ENCODE measurements at places on chromosomes 6 and 20. TPM values are rescaled to one million over a fixed set of nuclear protein-coding genes. Genes with fewer than 3 reads are reported as not detected.

DNA sequence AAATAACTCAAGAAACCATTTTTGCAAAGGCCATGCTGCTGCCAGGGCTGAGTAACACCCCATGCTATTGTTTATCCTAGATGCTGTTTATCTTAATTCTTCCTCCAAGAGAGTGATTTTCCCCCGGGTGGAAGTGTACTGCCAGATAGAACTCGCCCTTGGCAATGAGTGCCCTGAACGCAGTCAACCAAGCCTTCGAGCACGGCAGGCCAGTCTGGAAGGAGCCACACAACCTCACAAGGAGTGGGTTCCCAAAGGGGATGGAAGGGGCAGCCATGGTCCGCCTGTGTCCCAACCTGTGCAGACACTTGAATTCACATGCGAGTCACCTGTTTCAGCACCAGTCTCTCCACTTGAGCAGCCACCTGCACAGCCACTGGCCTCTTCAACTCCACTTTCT is 31.9 kb downstream of the PNPLA1 start:
- no peak for DNase-seq

DEFB124 gene
- total RNA-seq: not detected

DNA sequence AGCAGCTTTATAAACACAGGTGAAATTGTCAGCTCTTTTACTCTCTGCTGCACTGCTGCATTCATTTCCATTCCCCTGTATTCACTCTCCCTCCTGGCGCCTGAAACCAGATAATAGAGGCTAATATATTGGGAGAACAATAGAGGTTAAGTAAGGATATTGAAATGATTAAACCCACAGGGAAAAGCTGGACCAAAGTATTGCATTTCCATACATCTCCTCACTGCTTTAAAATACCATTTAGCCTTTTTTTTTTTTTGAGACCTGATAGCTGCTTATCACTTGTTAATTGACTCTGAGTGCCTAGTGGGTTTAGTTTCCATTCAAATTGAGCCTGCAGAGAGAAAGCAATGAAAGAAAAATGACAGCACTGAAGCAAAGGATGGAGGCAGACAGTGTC is 540.5 kb upstream of the IMPG1 start:
- DNase-seq: no peak

- DNase-seq: no peak
Measured at GRCh38 chr6:5098501-5099270, 13.5 kb downstream of the PPP1R3G start.

- no peak for DNase-seq
Measured at GRCh38 chr6:55694148-55694547, 115.2 kb upstream of the HMGCLL1 start.

DNA sequence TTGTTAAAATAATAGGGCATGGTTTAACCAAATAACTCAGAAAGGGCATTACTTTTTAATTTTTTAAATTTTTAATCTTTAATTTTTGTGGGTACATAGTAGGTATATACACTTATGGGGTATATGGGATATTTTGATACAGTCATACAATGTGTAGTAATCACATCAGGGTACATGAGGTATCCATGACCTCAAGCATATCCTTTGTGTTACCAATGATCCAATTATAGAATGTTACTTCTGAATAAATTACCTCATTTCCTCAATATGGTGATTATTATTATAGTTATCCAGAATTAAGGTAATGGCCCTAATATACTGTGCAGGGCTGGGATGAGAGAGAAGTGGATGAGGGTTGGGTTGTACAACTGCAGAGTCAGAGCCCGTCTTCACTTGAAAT is 45.1 kb upstream of the TMEM30A start:
- no peak for DNase-seq

DNA sequence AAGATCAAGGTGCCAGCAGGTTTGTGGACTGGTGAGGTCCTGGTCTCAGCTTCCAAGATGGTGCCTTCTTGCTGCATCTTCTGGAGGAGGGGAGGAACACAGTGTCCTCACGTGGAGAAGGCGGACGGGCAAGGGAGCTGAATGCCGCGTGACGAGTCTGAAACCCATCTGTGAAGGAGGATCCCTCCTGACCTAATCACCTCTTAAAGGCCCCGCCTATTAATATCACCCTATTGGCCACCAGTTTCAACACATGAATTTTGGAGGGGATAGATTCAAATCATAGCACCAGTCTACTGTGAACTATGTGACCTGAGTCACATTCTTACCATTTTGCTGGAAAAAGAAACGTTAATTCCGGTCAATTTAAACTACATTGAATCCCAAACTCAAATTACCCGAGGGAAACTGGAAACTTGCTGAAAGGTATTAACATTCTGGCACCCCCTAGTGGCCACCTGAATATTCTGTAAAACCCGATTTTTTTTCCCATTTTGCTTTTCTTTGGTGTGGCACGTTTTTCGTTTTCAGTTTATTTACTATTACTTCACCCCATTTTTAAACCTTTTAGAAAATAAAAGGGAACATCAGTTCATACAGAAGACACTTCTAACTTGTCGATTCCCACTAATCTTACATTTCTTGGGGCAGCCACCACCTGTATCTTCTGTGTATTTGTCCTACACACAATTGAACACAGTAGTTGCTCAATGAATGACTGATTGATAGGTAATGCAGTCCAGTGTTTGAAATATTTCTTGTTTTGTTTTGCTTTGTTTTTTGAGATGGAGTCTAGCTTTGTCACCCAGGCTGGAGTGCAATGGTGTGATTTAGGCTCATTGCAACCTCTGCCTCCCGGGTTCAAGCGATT is 17.9 kb upstream of the CCDC170 start:
- no peak for DNase-seq

GRCh38 chr6:142279350-142280180 is 22.2 kb upstream of the ADGRG6 start:
- no peak for DNase-seq

DNA sequence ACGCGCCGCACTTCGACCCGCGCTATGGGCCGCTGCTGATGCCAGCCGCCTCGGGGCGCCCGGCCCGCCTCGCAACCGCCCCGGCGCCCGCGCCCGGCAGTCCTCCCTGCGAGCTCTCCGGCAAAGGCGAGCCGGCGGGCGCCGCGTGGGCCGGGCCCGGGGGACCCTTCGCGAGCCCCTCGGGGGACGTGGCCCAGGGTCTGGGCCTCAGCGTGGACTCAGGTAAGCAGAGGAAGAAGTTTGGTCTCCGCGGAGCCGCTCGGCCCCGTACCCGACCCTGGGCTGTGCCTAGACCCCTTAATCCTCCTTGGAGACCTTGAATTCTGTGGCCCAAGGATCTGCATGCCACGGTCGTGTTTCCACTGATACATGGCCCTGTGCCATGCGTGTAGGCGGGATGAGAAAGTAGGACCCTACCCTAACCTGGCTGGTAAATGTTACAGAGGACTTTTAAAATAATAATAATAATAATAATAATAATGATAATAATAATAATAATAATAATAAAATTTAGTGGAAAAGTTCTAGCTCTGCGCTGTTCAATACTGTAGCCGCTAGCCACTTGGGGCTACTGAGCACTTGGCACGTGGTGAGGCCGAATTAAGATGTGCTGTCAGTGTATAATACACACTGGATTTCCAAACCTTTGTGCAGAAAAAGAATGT is 5.6 kb downstream of the VGLL2 start:
- DNase-seq: no peak

- no peak for DNase-seq
Measured at GRCh38 chr6:61675734-61676133, 610.3 kb downstream of the KHDRBS2 start.

DNA sequence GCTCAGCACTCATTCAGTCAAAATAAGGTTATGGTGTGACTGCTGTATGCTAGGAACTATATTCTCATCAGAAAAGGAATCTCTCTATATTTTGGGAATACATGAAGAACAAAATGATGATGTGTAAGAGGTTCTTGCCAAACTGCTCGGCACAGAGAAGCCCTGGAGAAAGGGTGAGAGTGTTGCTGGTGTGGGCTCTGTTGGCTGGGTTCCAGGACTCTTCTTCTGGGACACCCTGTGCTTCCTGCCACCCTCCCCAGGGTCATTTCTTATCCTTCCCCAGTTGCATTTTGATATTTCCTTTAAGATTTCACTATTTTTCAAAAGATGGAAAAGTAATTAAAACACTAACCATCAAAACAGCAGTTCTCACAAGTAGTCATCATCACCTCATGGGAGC is 28.8 kb downstream of the CST1 start:
- no peak for DNase-seq

GRCh38 chr6:24972311-24972958 is 36.7 kb upstream of the RIPOR2 start:
- no peak for DNase-seq

DNA sequence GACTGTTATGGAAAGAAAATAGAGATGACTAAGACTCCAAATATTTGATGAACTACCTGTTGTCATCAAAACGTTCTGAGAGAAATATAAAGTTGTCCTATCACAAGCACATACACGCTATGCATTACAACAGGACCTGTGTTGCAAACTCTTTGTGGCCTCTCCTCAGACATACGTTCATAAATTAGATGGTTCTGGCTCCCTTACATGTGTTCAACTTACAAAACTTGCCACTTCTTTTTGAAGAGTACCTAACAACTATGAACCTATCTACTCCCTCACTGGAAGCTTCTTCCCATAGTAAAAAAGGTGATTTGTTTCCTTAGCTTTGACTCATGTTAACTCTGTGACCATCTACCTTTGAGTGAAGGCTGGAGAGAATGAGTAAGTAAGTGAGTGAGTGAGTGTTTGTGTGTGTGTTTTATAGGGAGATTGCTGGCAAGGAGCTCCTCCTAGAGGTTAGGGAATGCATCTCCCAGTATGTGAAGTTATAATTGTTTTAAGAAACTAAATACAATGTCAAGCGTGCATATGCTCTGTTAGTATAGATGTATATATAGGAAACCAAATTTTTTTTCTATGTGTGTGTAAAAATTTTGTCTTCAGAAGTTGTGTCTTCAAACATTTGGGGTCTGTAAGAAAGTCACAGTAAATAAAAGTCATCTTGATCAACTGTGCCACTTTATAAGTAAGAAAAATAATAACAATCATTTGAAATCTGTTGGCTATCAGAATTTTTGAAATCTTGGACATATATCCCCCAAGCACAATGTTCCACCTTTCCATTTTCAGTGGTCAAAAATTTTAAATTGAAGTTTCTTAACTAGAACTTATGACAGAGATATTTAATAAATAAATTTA is 1211.1 kb upstream of the GJE1 start:
- DNase-seq: no peak

DNA sequence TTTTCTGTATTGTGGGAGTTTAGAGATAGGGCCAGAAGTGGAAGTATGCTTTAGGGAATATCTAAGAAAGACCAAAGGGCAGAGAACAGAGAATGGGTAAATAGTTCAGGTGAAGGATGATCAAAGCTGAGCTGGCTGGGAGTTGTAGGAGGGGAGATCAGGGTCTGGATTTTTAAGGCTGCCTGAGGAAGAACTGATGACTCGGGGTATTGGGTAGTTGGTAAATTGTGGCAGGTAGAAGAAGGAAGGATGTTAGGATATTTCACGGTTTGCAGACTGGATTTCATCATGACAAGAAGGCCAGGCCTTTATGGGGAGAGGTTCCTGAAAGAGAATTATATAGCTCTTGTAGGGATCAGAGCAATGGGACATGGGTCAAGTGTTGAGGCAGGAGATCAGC is 492.9 kb downstream of the UTRN start:
- DNase-seq: no peak

POLR1C gene
- 22.5 TPM for total RNA-seq

- no peak for DNase-seq
Measured at GRCh38 chr6:41757931-41758640, 10.9 kb upstream of the PGC start.

GRCh38 chr6:113600551-113601339 is 256.4 kb upstream of the MARCKS start:
- DNase-seq: no peak

DNA sequence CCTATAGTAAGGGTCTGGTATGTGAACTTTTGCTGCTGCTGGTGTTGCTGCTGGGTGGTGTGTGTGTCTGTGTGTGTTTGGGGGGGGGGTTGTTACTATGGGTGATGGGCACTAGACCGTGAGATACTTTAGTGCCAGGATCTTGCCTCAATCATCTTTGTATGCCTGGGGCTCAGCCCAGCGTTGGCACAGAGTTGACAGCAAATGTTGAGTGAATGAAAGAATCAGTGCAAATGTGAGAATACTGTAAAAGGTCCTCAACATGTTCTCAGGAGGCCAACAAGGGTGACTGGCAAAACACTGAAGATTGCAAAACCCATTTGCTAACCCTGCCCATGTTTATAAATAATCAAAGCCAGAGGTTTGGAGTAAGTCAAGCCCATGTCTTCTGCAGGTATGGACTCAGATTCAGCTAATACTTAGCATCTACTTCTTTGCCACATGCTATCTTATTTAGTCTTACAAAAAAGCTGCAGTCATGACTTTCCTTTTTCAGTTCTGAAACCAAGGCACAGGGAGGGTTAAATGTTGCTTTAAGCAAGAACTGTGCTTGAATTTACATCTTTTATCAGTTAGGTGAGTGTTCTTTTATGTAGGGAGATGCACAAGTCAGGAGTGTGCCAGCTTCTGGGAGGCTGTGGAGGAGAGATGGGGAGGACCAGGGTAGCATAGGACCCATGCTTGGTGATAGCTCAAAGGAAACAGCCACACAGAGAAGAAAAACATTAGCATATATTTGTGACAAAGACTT is 125.3 kb upstream of the SPACA1 start:
- no peak for DNase-seq

GRCh38 chr6:161038229-161039031 is 46.9 kb downstream of the MAP3K4 start:
- no peak for DNase-seq

TOX2 gene
- 0.44 TPM for total RNA-seq

VSX1 gene
- total RNA-seq: not detected
